OCI-LY7 (cell line): ENCODE measurements at places on chromosomes 5 and 9.

- peak; percentile 46 for DNase-seq
Observed at GRCh38 chr5:175479125-175479881, 943 bp downstream of the SFXN1 start.

- no peak for DNase-seq
Observed at GRCh38 chr9:69199769-69200470, 25.8 kb downstream of the TJP2 start.

GRCh38 chr5:147446523-147446922 lies 63.3 kb downstream of the DPYSL3 start:
- DNase-seq: no peak

GRCh38 chr5:164439799-164440198 lies 934.4 kb downstream of the MAT2B start:
- no peak for DNase-seq

GRCh38 chr5:54707841-54708240 lies 190.3 kb downstream of the SNX18 start:
- no peak for DNase-seq

DNA sequence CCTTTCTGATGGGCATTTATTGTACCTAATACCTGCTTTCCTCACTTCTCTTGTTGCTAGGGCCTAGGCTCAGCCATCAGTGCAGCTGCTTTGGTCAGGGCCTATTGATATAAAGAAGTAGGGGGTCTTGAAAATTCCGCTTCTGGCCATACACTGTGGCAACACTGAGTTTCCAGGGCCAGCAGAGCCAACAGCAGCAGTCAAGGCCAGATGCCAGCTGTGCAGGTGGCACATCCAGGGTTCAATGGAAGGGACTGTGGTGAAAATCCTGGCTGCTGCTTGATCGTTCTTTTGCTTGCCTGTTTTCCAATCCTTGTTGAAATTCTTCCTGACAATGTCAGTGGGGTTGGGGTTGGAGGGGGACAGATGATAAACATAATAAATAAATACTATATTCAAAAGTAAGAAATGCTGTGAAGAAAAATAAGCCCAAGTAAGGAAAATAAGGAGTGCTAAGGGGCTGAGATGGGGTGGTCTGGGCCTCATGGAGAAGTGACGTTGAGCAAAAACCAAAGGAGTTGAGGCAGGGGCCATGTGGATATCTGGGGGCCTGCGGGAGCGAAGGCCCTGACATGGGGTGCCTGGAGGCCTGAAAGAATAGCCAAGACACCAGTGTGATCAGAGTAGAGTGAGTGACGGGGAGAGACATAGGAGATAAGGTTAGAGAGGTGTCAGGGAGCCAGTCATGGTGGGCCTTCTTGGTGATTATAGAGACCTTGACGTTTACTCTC lies 91.0 kb upstream of the ALDH1B1 start:
- DNase-seq: no peak

DNA sequence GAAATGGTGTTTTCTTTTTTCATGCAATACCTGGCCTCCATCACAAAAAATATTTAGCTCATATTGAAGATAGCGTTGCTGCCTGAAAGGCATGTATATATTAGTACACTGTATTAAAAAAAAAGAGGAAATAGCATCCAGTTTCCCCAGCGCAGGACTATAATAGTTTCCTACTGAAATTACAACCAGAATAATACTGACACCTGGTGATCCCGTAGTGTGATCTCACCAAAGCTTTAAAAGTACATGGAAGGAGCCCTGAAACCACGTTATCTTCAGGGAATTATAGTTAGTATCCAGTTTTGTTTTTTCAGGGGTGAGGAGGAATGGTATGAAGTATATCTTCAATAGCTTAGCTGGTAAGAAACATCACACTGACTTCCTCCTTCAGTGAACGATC lies 264.9 kb downstream of the CD180 start:
- DNase-seq: no peak

DNA sequence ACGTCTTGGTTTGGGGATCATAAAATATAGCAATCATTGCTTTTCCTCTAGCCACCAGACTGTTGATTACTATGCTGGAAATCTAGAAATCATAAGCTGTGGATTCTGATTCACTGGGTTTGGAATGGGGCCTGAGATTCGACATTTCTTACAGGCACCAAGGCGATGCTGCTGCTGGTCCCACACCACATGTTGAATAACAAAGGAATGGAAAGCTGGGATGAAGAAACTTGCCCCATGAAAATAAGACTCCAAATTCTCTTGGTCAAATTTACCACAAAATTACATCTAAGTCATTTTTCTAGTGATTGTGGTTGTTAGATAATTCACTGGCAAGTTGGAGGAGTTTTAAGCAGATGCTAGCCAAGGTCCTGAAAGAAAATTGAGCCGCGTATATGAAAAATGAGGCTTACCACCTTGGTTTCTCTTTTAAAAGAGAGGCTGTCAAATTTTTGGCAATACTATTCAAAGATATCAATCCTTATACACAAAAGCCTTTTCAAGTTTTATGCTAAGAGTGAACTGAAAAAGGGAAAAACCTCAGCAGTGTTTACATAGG lies 23.0 kb upstream of the MEIKIN start:
- DNase-seq: no peak

DNA sequence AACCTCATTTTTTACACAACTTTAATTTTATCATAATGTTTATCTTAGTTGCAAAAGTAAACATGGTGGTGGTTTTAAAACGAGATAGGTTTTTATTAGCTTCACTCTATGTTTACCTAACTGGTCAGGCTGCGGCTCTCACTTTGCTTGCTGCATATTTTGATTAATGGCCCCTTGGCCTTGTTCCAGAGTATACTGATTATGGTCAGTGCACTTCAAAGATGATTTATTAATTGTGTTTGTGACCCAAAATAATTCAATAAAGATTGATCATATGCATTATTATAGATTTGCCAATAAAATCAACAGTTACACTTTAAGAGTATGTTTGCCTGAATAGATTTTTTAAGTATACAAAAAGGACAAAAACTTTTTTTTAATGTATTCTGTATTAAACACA lies 188.0 kb downstream of the XRCC4 start:
- no peak for DNase-seq

GRCh38 chr5:139068494-139069151 lies 129.5 kb downstream of the SIL1 start:
- DNase-seq: no peak

GRCh38 chr9:70581214-70581954 lies 166.9 kb upstream of the KLF9 start:
- peak; percentile 2 for DNase-seq

- no peak for DNase-seq
Observed at GRCh38 chr5:148713735-148714508, 59.6 kb upstream of the HTR4 start.

- DNase-seq: no peak
Observed at GRCh38 chr5:16975950-16976624, 40.0 kb upstream of the MYO10 start.

GRCh38 chr5:55877655-55878054 lies 26.5 kb downstream of the IL31RA start:
- DNase-seq: no peak

GRCh38 chr9:113653746-113654604 lies 190.4 kb downstream of the RGS3 start:
- no peak for DNase-seq

GRCh38 chr5:22846693-22847092 lies 6.5 kb downstream of the CDH12 start:
- no peak for DNase-seq

- DNase-seq: no peak
Observed at GRCh38 chr9:27470291-27470856, 53.7 kb upstream of the IFNK start.

DNA sequence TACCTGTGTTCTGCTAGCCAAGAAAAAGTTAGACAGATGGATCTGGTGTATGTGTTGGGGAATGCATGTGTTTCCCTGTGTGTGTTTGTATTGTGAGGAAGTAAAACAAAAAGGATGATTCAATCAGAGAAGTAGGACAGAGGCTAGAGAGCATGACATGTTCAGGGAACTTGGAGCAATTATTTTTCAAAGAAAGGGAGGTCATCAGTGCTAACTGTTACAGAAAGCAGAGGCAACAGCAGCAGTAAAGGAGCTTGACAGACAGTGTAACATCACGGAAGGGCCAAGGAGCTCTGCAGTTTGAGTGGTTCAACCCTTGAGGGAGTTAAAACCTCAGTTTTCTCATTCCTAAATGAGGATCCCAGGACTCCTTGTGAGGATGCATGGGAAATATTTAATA lies 13.2 kb downstream of the SPINK1 start:
- DNase-seq: no peak

DNA sequence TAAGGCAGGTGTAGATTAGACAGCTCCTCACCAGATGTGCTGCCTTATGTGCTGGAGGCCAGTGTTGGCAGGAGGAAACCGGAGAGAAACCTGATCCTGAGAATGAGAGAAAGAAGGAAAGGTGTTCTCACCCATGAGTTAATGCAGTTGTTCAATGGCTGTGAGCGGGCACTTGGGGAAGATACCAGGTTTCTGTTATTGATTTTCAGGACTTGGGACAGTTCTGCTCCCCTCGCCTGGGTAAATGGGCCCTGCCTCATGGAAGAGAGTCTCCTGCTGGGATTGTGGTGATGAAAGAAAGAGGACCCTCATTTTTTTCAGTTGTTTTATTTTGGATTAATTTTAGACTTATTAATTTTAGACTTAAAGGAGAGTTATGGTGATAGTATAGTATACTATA lies 59.5 kb downstream of the EGFLAM start:
- DNase-seq: no peak

DNA sequence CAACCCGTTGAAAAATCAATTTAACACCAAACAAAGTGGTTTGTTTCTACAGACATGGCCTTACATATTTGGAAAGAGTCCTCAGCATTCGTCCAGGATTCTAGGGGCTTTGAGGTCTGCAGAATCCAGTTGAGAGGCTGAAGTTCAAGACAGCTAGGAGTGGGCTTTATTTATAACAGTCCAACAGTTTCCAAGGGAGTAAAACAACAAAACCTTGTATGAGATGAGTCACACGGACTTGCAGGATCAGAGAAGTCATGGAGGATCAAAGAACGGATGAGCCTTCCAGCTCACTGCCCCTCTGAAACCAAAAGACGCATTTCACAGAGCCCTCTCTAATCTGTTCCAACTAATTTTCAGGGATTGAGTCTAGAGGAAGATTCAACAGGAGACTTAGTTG lies 11.1 kb upstream of the ESM1 start:
- DNase-seq: no peak

- DNase-seq: peak; percentile 56
Observed at GRCh38 chr5:78108564-78108963, 185.9 kb downstream of the AP3B1 start.

GRCh38 chr5:172956936-172957335 lies 2.3 kb upstream of the RPL26L1 start:
- no peak for DNase-seq

DNA sequence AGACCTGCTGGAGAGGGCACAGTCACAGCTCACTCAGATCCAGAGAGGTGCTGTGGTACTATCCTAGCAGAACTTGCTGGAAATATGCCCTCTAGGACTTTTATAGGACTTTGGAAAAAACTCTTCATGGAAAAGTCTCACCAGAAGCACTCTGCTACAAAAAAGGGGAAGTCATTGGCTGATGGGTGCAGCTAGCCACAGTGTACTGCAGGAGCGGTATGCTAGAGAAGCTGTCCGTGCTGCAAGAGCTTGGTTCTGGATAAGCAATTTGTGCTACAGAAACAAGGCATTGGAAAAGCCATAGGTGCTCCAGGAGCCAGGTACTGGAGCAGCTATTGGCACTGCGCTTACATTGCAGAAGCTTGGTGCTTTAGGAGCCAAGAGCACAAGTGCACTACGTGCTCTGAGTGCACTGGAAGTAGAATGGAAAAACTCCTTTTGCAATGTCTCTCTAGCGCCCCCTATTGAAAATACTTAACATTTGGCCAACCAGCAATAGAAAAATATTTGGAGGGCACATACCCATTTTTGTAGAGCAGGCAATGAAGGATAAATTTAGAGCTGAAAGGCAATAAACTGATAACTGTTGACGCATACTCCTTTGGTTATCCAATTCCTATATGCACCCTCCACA lies 83.4 kb downstream of the MEGF10 start:
- DNase-seq: peak; percentile 13

DNA sequence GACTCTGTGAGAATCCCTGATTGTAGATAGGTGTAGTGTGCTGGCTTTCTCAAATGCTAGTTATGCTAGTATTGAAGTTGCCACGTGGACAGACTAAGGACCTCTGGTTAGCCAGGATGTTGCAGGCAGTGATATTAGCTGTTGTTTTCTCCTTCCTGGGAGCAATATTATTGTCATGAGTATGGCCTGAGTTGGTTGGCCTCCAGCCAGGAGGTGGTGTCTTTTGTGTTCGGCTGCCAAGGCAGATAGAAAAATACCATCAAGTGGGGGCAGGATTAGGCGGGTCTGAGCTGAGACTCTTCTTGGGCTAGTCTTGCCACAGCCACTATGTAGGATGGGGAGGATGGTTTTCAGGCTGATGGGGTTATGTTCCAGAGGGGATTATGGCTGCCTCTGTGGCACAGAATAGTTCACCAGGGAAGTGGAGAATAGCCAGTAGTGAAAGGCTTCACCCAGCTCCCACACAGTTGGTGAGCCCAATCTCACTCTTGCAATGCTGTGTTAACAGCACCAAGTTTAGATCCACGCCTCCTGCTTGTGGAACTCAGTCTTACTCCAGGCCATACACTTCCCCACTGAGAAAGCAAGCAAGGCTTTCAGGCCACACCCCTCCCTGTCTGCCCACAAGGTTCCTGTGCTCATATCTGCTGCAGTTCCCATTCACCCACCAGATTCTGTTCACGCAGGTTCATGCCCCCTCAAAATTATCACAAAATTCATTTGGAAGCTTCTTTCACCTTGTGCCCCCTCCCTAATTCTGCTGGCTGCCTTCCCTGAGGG lies 31.2 kb downstream of the GHR start:
- no peak for DNase-seq

DNA sequence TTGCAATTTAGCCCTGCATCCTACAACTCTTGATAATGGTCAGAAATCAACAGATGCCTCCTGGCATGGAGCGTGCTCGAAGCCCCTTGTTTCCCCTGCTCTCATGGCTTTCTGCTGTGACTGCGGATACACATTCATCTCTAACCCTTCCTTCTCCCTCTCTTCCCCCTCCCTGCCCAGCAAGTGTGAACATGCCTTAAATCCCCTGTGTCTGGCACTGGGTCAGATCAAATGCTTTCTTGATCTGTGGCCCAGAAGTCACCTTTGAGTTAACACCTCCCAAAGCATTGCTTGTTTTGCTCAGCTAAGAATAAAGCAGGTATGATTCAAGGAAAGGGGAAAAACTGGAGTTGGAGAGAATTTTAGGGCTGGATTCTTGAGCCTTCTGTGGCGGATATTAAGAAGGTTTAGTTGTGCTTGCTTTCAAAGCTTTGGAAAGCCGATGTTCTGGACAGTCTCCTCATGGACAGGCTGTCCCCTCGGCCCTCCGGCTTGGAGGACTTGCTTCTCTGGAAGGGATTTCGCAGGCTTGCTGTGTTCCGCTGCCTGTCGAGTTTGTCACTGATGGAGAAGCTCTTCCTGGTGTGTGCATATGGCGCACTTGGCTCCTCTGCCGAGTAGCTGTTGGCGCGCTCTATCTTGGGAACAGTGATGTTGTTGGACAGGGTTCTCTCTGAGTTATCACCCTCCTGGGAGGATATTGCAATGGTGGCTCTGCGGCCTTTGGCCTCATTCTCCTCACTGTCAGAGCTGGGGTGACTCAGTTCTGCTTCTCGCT lies 121.3 kb upstream of the KLF9 start:
- DNase-seq: no peak
